ENCODE measurements at places on chromosomes 3 and 15.

- DNase-seq, result no peak
These were observed 376.2 kb downstream of the FEZF2 start for GRCh38 chr3:61997101-61997500.

- no peak for DNase-seq
These were observed 240.2 kb downstream of the UACA start for GRCh38 chr15:70523192-70523591.

GRCh38 chr15:82060817-82061216 lies 15.0 kb upstream of the MEX3B start:
- no peak for DNase-seq

DNA sequence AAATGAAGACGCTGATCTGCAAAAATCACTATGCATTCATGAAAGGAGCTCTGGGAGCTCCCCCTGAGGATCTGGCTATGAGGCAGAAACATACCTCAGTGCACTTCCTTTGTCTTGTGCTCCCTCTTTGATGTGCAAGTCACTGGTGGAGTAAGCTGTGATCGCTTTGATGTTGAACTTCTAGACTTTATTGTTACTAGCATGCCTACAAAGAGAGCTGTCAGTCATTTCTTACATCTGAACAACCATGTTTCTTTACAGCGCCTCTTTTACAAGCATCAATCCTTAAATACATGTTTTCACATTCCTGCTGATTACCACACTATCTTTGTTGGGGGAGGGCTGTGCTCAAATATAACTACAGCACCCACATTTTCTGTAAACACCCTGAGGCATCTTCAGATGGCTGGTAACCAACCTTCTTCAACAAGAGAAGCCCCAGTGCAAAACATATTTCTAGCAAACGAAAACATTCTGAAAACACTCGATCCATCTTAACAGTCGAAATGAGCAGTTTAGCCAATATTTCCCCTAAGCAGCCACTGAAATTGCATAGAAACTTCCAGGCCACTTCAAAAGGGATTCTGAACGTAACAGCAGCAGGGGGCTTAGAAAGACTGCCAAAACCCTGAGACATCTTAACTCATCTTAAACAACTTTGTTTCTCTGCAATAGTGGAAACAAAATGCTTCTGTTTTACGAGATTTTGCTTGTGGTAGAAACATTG lies 101.9 kb upstream of the ICE2 start:
- no peak for DNase-seq

- no peak for DNase-seq
These were observed 344.2 kb upstream of the TPRG1 start for GRCh38 chr3:188827576-188827975.

DNA sequence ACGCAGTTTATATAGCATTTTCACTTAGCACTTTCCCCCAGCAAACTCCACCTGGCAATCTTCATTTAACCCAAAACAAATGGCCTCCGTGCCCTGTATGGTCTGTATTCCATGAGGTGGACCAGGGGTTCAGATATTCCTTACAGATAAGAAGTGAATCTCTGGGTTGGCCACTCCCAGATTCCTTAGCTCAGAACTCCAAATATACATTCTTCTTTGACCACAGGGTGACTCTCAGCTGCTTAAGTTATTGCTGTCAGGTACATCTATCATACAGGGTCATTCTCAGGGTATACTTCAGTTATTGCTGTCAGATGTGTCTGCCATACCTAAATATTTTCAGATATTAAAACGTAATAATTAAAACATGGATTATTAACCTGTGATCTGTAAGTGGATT lies 229.8 kb downstream of the TBL1XR1 start:
- DNase-seq, result no peak

DNA sequence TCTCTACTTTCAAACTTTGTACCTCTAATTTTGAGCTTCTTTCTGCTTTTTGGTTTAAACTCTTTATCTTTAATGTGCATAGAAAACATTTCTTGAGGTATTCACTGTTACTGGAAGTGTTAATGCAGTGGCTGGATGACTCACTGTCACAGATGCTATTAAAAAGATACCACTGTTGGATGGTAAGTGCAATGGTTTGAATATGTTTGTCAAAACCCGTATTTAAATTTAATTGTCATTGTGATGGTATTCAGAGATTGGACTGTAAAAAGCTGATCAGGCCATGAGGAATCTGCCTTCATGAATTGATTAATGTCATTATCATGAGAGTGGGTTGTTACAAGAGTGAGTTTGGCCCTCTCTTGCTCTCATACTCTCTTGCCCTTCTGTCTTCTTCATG lies 70.6 kb downstream of the AP4E1 start:
- no peak for DNase-seq

DNA sequence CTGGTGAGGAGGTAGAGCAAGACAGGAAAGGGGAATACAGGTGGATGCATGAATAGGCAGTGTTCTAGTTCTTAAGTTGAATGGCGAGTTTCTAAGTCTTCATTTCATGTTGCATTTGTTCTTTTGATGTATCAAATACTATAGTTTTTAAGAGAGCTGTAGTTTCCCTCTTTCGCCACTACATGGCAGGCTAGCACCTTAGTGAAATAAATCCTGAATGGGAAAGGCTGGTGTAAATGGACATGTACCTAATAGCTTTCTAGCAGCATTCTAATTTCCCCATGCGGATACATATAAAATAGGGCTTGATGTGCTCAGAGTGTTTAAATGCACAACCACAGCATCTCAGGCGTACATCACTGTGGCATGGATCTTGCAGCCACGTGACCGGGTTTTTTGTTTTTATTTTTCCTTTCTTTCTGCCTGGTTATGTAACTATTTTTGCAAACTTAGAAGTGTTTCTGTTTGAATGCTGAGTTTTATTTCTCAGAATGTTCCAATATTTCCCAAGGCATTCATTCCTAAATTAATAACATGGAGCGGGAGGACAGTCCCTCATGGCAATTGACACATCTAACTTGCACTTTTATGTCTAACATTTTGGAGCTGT lies 23.5 kb upstream of the CLN6 start:
- peak; percentile 62 for DNase-seq

- DNase-seq, result no peak
These were observed 248.3 kb downstream of the CGGBP1 start for GRCh38 chr3:87810452-87811016.

Measured in glomerular endothelial cell (primary cell).